ENCODE measurements at places on chromosomes 7 and 10.

DNA sequence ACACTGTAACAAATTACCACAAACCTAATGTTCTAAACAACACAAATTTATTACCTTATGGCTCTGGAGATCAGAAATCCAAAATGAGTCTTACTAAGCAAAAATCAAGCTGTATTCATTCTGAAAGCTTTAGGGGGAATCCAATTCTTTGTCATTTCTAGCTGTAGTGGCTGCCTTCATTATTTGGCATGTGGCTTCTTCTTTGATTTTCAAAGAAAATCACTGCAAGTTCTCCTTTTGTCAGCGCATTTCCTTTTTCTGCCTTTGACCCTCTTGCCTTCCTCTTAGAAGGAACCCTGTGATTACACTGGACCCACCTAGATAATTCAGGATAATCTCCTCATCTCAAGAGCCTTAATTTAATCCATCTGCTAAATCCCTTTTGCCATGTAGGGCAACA, 36.9 kb downstream of the ZPBP start:
- H3K27me3 ChIP-seq, result peaks cover 53% of the 10 kb centered on the region
- no peak overlapping the region for H3K27ac ChIP-seq
- H3K4me3 ChIP-seq, result no peak overlapping the region
- no peaks in the 10 kb centered on the region for H3K36me3 ChIP-seq
- no peaks in the 10 kb centered on the region for H3K4me1 ChIP-seq

GRCh38 chr7:98352621-98353020, 48.3 kb downstream of the BAIAP2L1 start:
- DNase-seq, result no peak
- H3K27me3 ChIP-seq, result peaks cover 34% of the 10 kb centered on the region
- no peaks in the 10 kb centered on the region for H3K36me3 ChIP-seq
- no peak overlapping the region for H3K4me3 ChIP-seq

GRCh38 chr7:30594048-30594539, 584 bp upstream of the GARS1 start:
- peaks cover 24% of the 10 kb centered on the region for H3K36me3 ChIP-seq
- peak overlapping the region; percentile 98 for H3K27ac ChIP-seq

GRCh38 chr10:114284346-114285071, 45.5 kb downstream of the VWA2 start:
- H3K36me3 ChIP-seq, result no peaks in the 10 kb centered on the region
- DNase-seq, result no peak
- no peaks in the 10 kb centered on the region for H3K4me1 ChIP-seq
- H3K27ac ChIP-seq, result no peak overlapping the region

DNA sequence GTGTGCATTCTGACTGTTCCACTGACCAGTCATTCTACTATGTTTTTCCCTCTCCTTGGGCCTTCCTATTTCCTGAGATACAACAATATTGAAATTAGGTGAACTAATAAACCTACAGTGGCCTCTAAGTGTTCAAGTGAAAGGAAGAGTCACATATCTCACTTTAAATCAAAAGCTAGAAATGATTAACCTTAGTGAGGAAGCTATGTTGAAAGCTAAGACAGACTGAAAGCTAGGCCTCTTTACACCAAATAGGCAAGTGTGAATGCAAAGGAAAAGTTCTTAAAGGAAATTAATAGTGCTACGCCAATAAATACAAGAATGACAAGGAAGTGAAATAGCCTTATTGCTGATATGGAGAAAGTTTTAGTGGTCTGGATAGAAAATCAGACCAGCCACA, 5.7 kb upstream of the DYNC1I1 start:
- H3K27ac ChIP-seq, result no peak overlapping the region
- H3K36me3 ChIP-seq, result no peaks in the 10 kb centered on the region
- no peaks in the 10 kb centered on the region for H3K4me1 ChIP-seq
- DNase-seq, result no peak
- peaks cover 3% of the 10 kb centered on the region for H3K27me3 ChIP-seq

DNA sequence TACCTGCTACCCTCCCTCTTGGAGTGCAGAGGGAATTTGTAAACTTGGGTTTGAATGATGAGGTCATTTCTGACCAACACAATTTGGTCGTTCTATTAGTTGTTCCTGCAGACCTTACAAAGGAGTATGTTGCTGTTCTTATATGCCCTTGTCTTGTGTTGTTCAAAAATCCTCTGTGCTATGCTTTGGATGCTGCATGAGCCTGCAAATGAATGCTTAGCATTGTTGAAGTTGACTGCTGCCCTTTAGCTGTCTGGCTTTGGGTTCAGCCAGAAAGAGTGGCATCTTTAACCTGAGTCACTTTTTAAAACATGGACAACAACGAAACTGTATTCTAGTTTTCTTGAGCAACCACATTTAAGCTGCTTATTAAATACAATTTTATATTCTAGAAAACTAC, 80.3 kb downstream of the SND1 start:
- H3K4me3 ChIP-seq, result no peak overlapping the region
- peaks cover 20% of the 10 kb centered on the region for H3K36me3 ChIP-seq
- no peak overlapping the region for H3K27ac ChIP-seq
- no peaks in the 10 kb centered on the region for H3K27me3 ChIP-seq

DNA sequence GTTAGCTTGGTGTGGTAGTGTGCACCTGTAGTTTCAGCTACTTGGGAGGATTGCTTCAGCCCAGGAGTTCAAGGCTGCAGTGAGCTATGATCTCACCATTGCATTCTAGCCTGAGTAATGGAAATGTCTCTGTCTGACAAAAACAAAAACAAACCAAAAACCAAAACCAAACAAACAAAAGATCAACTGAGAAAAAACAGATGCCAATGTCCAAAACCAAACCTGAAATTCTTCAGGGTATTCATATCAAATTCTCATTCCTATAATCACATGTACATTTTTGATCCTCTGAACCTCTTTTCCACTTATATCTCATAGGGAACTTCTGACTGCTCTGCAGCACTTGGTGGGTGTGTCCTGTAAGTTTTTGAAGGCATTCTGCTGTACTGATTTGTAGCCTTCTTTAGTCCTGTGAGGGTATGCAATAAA, 87.0 kb downstream of the CDK6 start:
- H3K36me3 ChIP-seq, result no peaks in the 10 kb centered on the region
- H3K27ac ChIP-seq, result no peak overlapping the region
- H3K27me3 ChIP-seq, result no peaks in the 10 kb centered on the region
- no peak for DNase-seq
- no peak overlapping the region for H3K4me3 ChIP-seq
- H3K4me1 ChIP-seq, result peaks cover 20% of the 10 kb centered on the region

DNA sequence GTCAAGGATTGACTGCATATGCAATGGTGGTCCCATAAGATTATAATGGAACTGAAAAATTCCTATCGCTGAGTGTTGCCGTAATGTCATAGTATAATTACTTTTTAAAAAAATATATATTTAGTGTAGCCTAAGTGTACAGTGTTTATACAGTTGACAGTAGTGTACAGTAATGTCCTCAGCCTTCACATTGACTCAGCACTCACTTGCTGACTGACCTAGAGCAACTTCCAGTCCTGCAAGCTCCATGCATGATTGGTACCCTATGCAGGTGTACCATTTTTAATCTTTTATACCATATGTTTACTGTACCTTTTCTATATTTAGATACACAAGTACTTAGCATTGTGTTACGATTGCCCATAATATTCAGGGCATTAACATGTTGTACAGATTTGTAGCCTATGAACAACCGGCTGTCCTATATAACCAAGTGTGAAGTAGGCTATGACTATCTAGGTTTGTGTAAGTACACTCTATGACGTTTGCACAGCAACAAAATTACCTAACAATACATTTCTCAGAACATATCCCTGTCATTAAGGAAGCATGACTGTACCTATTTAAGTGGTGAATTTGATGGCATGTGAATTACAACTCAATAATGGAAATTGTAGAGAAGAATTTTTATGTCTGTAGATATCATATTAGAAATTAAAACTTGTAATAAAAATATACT, 40.9 kb downstream of the CCNY start:
- peaks cover 3% of the 10 kb centered on the region for H3K36me3 ChIP-seq
- no peaks in the 10 kb centered on the region for H3K27me3 ChIP-seq
- H3K27ac ChIP-seq, result no peak overlapping the region
- no peak for DNase-seq
- peaks cover 56% of the 10 kb centered on the region for H3K4me1 ChIP-seq

DNA sequence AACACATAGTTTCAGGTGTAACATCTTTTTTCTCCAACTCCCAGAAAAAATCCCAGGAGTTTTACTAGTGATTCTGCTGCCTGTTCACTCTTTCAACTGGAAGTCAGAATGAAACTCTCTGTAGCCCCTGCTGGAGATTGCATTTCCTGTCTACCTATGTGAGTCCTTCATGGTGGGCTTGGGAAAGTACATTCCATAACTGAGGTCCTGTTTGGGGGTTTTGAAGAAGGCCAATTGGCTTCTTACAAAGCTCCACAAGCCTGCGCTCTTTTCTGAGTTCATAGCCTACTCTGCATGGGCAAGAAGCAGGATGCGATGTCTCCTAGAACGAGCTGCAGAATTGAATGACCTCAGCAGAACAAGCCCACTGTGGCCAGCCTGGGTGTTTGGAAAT, 86.7 kb downstream of the LYZL2 start:
- DNase-seq, result no peak
- H3K36me3 ChIP-seq, result peaks cover 7% of the 10 kb centered on the region
- no peak overlapping the region for H3K4me3 ChIP-seq
- no peak overlapping the region for H3K27ac ChIP-seq
- no peaks in the 10 kb centered on the region for H3K27me3 ChIP-seq

- no peaks in the 10 kb centered on the region for H3K4me1 ChIP-seq
- H3K36me3 ChIP-seq, result no peaks in the 10 kb centered on the region
- no peaks in the 10 kb centered on the region for H3K27me3 ChIP-seq
Observed at GRCh38 chr7:156402255-156402654, 238.3 kb upstream of the RNF32 start.

- peaks cover 63% of the 10 kb centered on the region for H3K36me3 ChIP-seq
- H3K4me1 ChIP-seq, result peaks cover 6% of the 10 kb centered on the region
- H3K4me3 ChIP-seq, result no peak overlapping the region
- no peak overlapping the region for H3K27ac ChIP-seq
- no peak for DNase-seq
Observed at GRCh38 chr7:129010075-129010474, 44.8 kb downstream of the TNPO3 start.

DNA sequence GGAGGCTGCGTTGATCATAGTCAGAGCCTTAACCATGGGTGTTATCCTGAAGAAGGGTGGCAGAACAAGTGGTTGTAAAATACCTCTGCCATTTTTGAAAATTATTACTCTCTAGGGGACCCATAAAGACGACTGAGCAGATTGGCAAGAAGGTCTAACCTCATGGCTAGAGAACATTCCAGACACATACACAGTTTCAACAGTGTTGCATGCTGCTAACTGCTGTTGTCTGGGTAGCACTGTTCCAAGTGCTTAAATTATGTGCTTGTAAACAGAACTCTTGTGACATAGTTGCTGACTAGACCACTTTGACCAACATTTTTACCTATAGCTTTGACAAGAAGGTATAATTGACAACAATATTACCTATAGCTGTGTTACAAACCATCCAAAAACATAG, 46.1 kb upstream of the FOXP2 start:
- DNase-seq, result no peak
- H3K4me3 ChIP-seq, result no peak overlapping the region
- no peaks in the 10 kb centered on the region for H3K27me3 ChIP-seq
- H3K36me3 ChIP-seq, result no peaks in the 10 kb centered on the region
- H3K27ac ChIP-seq, result no peak overlapping the region
- H3K4me1 ChIP-seq, result no peaks in the 10 kb centered on the region

GRCh38 chr7:4097001-4097609, 585.0 kb upstream of the FOXK1 start:
- DNase-seq, result no peak
- no peaks in the 10 kb centered on the region for H3K4me1 ChIP-seq
- H3K36me3 ChIP-seq, result no peaks in the 10 kb centered on the region

- no peaks in the 10 kb centered on the region for H3K4me1 ChIP-seq
- H3K27ac ChIP-seq, result no peak overlapping the region
- peaks cover 5% of the 10 kb centered on the region for H3K27me3 ChIP-seq
Observed at GRCh38 chr7:67489881-67490280, 493.2 kb downstream of the TYW1 start.

DNA sequence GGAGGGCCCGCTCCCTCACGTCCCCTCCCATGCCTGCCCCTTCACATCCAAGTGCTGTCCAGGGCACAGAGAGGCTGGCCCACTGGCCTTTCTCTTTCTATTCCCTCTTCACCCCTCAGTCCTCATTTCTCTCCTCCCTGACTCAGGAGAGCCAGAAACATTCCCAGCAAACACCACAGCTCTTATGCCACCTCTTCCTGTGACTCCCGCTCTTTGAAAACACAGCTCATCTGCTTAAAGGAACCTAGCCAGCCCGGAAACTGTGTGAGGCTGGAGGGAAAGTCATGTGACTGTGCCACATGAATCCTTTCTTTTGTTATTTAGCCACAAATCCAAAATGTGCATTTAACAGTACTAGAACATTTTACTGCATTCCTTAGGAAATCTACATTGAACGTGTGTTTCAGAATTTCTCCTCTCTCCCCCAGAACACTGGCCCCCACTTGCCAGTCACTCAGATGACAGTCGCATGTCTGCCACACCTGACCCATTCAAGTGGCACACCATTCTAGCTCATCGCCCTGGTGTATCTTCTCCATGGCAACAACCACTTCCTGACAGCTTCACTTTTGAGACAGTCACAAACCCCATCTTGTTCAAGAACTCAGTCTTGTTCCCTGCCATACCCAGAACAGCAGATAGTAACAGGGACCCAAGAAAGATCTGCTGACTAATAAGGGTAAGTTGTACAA, 42.8 kb downstream of the GRB10 start:
- H3K27me3 ChIP-seq, result no peaks in the 10 kb centered on the region
- H3K4me3 ChIP-seq, result peak overlapping the region; percentile 75
- H3K4me1 ChIP-seq, result peaks cover 12% of the 10 kb centered on the region
- H3K27ac ChIP-seq, result peak overlapping the region; percentile 94
- H3K36me3 ChIP-seq, result peaks cover 6% of the 10 kb centered on the region
- DNase-seq, result peak; percentile 67

Measured in effector memory CD8-positive, alpha-beta T cell (primary cell).